Occipital lobe (tissue), 3 donors: ENCODE measurements at places on chromosomes 1 and 21.

GRCh38 chr1:167524651-167525050 lies 6.3 kb upstream of the CD247 start:
- no peak for DNase-seq

GRCh38 chr1:198157847-198158725 lies 1.3 kb downstream of the NEK7 start:
- DNase-seq, result no peak

DNA sequence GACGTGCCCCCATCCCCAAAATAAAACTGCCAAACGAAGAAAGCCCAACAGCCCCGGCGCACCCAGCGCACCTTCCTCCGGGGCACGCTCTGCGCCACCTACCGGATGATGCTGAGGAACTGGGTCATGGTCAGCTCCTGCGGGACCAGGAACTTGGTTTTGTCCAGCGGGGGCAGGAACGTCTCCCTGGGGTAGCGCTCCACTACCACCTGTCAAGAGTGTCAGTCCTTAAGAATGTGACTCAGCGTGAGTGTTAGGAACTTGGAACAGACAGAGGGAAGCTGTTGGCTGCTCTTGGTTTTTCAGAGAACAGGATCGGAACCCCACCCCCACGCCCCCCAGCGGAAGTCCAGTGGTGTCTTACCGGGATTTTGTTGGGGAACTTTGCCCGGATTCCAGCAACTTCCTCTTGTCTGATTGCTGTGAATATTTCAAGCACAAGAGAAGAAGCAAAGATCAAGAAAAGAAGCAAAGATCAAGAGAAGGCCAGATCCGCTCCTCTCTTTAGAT lies 431 bp downstream of the MAP1LC3C start:
- peak; percentile 23 for DNase-seq

- no peak for DNase-seq
Observed at GRCh38 chr1:12565966-12566352, 52.1 kb downstream of the DHRS3 start.

DNA sequence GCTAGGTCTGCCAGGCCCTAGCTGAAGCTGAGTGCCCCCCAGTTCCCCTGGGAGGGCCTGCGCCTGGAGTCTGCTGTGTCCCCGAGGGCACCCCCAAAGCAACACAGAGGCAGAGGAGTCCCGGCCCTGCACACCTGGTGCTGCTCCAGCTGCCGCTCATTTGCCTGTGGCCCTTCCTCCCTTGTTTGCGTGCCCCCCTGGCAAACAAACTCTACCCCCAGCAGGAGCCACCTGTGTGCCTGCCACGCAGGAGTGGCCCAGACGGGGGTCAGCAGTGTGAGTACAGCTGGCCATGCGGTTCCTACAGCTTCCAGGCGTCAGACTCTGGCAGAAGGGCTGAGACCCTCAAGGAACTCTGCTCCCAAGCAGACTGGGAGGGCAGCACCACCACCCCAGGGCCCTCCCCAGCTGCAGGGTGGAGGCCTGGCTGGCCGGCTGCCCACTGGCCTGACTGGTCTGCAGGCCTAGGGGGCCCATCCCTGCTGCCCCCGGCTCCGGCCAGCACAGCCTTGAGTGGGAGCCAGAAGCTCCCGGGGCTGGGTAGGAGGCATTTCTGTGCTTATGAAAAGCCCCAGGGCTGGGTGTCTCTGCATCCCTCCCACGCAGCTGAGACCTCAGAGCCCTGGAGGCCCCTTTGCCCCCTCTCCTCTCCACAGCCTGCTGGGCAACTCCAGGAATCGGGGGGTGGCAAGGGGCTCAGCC lies 563 bp upstream of the TAS1R3 start:
- no peak for DNase-seq

GRCh38 chr1:65791801-65792668 lies 660 bp upstream of the PDE4B start:
- DNase-seq, result peak; percentile 24

DNA sequence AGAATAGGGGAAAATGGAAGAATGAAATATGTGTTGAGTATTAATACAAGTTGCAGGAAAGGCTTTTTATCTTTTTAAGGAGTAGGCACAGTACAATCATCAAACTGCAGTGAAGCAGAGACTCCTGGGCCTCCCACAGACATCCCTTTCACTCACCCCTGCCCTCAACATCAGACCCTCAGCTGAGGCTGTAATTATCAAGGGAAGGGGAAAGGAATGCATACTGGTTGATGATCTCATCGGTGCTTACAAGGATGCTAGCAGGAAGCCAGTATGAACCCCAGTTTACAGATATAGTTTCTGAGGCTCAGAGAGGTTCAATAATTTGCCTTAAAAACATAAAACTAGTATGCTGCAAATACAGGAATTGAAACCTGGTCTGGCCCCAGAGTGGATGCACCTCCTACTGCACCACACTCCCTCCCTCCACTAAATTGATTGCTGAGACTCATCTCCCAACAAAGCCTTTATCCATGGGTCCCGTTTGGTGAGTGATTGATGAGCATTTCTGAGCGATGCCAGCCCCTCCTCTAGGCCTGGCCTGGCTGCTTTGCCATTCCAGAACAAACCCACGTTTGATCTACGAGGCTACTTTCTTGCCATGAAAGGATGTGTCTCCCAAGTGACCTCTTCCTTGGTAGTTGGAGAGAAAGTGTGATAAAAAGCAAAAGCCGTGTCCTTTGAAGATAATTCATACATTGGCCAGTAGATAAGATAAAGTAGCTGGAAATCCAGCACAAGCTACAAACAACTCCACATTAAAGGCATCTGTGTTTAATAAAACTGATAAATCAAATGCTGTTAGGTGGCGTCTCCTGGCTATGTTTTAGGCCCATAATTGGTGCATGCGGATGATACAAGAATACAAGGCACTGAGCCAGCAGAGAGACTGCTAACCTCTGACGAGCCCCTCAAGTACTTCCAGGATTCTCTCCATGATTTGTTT lies 233.9 kb upstream of the CAMK1G start:
- DNase-seq, result no peak

DNA sequence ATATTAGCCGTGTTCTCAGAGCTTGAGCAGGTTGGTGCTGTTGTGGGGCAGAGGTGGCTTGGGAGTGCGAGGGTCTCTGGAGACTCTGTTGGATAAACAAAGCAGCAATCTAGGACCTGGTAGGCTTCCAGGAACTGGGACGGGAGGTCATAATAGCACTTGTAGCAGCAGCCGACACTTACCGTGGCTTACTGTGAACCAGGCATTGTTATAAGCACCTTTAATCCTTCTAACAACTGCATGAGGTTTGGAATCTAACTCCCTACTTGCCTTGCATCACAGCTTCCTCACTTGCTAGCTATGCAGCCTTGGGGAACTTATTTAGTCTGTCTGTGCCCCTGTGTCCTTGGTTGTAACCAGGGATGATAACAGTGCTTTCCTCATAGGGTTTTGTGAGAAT lies 94.9 kb downstream of the NAV1 start:
- no peak for DNase-seq

DNA sequence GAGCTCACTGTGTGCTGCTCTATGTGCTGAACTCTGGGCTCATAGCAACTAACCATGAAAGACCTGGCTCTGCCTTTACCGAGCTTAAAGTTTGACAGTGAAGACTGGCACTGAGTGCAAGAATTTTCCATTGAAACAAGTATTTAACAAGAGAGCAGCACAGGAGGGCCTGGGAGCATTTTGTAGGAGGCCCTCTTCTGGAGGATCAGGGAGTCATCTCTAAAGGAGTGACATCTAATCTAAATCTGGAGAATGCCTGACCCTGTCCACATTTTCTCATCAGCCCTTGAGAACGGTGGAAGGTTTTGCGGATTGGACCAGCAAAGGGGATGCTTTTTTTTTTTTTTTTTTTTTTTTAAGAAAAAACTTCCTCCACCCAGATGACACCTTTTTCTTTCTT lies 150.8 kb downstream of the ROR1 start:
- no peak for DNase-seq

DNA sequence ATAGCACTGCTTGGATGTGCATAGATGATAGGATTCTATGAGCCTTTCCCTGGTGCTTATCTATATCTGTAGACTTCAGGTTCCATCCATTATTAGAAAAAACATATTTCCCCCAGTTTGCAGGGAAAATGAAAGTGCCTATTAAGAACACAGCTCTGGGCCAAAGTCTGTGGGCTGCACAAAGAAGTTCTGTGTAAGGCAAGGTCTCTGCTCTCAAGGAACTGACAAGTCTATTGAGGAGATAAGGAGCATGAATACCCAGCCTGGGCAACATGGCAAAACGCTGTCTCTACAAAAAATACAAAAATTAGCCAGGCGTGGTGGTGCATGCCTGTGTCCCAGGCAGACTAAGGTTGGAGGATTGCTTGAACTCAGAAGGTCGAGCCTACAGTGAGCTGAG lies 22.3 kb upstream of the SDE2 start:
- DNase-seq, result no peak

DNA sequence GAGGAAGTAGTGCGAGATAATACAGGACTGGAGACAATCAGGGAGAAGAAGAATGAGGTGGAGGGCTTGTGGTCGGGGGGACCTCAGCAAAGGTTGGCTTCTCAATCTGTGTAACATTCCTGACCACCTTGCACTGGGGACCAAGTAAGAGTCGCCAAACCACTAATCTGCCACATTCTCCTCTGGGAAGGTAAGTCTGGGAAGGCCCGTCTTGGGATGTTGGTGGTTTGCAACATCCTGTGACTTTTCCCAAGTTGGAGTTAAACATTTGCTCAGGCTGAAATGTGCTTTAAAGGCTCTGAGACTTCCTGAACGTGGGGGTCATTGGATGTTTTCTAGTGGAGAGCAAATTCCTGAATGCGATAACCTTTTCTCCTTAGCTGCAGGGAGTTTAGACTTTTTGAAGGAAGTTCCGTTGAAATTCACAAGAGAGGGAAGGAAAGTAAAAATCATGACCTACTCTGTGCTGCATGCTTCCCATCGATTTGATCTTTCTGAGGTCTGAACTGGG lies 325.9 kb downstream of the RPS6KC1 start:
- no peak for DNase-seq

DNA sequence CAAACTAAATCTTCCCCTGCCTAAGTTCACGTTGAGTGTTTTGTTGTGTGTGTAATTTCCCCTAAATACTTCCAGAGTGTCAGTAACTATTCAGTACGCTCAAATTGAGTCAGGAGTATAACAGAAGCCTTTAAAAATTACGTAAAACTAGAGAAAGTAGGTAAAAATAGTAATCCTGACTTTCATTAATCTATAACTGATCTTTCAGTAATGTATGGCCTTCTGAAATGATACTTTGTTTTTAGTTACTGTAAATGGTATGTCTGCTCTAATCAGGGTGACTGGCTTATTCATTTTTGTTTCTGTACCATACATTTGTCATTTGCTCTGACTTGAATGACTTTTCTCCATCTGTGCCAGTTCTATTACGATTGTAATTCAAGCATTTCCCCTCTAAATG lies 29.4 kb downstream of the MIER1 start:
- DNase-seq, result no peak

DNA sequence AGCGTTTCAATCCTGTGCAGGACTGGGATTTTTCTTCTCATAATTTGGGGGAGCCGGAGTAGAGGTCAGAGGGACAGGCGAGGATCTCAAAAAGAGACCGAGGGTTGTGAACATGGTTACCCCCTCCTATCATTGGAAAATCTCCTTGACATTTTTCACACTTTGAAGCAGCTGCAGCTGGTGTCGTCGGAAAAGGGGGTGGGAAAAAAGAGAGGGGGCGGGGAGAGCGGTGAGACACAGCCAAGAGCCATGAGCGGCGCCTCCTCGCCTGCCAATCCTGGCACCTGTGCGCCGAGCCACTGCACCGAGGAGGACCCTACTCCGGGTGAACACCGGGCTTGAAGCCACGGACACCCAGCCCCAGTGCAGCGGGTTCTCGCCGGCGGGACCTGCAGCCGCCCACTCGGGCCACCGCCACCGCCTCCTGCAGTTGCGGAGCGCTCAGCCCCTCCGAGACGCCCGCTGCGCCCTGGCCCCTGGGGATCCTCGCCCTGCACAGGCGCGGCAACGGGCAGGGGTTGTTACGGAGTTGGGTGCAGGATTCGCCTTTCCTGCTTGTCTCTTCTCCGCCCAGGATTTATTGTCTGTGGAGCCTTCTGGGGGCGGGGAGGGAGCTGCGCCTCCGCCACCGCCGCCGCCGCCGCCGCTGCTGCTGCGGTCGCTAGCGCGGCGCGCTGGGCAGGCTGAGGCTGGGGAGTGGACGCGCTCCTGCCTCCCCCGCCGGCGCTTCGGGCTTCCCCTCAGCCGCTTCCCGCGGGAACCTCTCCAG lies at the start of gene LRRC7:
TSS of gene LRRC7 (plus strand) at position 271 of the 769 bp plus-strand sequence. CDS start 718 bp downstream, outside the sequence.
- DNase-seq, result peak; percentile 53
